NCI-H1436 (cell line): ENCODE measurements at places on chromosomes 7 and 10.

DNA sequence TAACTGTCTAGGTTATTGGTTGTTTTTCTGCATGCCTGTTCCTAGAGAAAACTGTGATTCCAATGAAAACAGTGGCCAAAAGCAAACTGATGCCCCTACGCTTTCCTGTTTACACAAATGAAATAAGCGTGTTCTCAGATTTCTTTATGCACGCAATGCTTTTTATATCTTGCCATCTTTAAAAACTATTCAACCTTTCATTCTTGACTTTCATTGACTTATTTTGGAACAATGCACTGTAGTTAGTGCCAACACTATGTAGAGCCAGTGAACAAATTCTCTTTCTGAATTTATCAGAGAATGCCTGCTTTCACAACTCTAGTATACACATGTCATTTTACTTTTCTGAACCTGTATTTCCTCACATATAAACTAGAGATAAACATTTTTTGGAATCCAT is 86.6 kb downstream of the CABCOCO1 start:
- no peak for DNase-seq

DNA sequence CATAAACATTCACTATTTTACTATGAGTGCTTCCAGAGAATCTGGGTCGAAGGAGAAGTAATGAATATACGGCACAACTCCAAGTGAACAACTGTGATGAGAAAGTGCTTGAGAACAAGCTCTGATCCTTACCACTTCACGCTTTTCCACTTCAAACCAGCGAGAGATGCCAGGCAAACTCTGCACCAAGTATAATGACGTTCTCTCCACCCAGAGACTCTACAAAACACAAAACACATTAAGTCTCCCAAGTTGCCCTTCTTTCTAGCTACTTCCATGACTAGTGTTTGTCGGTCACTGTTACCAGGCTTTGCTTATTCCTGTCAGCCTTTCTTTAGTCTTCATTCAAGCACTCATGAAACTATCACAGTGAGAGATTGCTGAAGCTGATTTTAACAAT is 193.1 kb upstream of the IMMP2L start:
- no peak for DNase-seq

- no peak for DNase-seq
Measured at GRCh38 chr10:8043569-8044306, 10.8 kb upstream of the GATA3 start.

DNA sequence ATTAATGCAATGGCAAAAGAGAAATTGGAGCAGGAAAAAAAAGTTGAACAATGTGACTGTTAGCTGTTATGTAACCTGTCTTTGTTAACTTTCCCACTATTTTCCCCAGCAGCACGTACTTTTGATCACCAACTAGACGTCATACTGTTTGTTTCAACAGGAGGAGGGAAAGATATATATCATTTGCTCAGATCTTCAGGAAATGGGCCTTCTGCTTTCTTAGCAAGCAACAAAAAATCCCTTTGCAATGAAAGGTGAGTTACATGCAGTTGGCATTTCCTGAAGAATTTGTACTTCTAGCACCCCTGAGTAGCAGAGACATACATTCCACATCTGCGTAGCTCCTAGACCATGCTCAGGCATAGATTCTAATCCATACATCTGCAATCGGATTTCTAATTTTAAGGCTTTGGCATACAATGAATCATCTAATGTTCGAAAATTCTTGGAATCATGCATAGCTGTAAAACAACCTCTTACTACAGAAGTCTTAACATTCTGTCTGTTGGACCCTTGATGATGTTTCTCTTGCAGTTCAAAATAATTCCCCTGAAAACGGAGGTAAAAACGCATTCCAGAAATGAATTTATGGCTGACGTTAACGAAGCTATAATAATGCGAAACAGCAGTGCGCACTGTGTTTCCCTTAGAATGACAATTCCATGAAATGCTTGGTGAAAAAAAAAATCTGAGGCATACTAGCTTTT is 286.9 kb upstream of the MGMT start:
- no peak for DNase-seq

- peak; percentile 20 for DNase-seq
Measured at GRCh38 chr10:33314811-33315561, 19.5 kb downstream of the NRP1 start.

DNA sequence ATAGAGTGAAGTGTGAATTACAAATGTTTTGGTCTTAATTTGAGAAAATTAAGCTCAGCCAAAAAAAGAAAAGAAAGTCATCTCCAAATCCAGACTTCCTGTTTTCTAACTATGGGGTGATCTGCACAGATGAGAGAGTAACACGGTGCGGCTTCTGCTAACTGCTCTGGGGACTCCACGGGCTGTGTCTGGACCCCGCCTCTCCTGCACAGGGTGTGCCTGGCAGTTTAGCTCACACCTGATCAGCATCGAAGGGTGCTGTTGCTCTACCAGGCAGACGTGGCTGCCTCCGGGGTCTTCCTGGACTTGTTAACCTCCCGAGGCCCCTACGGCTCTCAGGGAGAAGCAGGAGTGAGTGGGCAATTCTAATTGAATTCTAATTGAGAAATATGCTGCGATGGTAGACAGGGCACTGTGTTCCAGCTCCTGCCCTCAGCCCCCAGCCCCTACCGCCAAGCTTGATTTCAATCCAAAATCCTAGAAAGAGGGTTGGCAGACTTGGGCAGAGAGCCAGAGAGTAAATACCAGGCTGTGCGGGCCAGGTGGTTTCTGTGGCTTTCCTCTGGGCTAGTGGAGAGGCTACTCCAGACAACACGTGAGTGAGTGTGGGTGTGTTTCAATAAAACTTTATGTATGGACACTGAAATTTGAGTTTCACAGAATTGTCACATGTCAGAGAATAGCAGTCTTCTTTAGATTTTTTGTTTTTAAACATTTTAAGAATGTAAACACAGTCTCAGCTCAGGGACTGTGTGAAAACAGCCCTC is 13.4 kb downstream of the SHH start:
- DNase-seq = no peak

GRCh38 chr7:138278601-138279000 is 181.5 kb upstream of the TRIM24 start:
- DNase-seq = no peak

GRCh38 chr10:51932530-51932929 is 233.1 kb upstream of the CSTF2T start:
- no peak for DNase-seq

DNA sequence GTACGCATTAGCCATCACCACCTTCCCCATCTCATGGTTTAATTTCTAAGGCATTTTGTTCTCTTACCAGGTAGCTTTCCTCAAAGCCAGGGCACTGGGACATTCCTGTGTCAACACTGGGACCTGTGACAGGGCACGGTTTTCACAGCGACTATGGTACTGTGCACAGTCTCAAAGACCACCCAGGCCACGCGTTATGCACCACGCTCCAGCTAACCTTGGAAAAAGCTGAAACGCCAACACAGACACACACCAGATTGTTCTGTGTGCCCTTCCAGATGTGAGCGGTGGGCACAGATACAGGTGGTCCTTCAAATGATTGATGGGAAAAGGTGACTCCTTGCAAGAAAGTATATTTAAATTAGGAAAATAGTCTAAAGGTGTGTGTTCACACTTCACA is 337.3 kb downstream of the WDR37 start:
- no peak for DNase-seq

DNA sequence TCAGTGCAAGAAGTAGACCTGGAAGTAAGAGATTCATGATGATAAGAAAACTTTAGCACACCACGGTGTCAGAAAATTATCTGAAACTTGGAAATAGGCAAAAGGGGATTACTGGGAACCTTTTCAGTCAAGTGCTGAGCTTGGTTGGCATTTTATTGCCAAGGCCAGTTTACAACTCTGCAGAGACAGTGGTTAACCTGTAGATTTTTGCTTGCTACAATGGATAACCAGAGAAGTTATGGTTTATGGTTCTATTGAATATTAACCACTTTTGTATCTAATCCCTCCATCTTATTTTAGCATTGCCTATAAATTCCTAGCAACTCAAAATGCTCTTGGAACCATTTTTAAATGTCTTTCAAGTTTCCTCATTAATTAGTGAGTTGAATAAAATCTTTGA is 13.3 kb upstream of the GRM8 start:
- DNase-seq = no peak

GRCh38 chr10:93703066-93703465 is 674 bp upstream of the FRA10AC1 start:
- peak; percentile 23 for DNase-seq

DNA sequence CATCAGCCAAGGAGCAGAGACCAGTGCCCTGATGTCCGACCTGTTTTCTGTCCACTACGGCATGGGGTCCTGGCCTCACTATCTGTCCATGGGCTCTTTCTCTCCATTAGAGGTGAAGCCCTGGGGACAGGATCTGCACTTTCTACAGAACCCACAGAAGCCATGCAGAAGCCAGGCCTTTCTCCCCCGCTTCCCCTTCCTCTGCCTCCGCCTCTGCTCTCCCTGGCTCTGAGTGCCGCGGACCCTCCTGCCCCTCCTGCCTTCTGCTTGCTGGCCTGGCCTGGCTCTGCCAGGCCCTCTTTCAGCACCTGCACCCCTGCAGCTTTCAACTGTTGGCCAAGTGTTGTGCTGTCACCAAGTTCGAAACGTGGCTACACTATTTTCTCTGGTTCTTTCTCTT is 439.8 kb upstream of the ZMIZ1 start:
- no peak for DNase-seq

DNA sequence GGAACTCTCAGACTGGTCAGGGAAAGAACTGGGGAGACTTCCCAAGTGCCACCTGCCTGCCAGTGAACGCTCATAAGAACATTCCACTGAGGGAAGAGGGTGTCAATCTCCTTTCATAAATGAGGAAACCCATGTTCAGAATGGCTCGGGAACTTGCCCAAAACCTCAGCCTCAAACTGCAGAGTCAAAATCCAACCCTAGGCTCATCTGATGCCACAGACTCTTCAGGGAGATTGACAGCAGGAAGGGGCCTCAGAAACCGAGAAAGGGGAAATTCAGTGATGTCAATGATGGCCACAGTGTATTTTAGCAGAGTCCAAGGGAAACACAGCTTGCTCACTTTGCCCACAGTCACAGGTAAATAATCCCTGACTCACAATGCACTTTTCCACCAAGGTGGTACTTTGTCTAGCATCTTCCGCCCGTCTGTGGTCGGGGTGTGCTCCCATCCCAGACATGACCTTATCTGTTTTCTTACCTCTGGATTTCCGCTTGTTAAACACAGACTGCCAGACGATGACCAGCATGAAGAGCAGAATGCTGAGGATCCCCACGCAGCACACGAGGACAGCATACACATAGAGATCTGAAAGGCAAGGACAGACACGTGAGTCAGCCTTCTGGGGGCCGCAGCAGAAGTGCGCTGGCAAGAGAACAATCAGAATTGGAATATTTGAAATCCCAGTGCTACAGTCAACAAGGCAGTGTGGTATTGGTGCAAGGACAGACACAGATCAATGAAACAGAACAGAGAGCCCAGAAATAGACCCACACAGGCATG is 38.4 kb downstream of the VSTM4 start:
- no peak for DNase-seq

DNA sequence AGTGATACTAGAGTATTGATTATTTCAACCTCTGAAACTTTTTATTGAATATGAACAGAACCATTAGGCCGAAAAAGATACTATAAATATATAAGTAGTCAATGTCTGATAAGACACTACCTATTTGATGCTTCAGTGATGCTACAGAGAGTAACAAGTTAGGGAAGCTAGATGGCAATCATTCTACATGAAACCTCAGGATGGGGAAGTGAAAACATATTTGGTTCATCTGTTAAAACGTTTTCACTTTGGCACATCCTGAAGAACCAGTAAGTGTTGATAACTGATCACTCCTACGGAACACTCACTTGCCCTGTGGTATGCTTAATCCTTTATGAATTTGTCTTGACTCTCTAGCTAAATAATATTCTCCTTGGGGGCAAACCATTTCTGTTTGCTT is 1064.9 kb downstream of the NXPH1 start:
- no peak for DNase-seq

- DNase-seq = no peak
Measured at GRCh38 chr10:6394084-6394483, 186.0 kb downstream of the PRKCQ start.

DNA sequence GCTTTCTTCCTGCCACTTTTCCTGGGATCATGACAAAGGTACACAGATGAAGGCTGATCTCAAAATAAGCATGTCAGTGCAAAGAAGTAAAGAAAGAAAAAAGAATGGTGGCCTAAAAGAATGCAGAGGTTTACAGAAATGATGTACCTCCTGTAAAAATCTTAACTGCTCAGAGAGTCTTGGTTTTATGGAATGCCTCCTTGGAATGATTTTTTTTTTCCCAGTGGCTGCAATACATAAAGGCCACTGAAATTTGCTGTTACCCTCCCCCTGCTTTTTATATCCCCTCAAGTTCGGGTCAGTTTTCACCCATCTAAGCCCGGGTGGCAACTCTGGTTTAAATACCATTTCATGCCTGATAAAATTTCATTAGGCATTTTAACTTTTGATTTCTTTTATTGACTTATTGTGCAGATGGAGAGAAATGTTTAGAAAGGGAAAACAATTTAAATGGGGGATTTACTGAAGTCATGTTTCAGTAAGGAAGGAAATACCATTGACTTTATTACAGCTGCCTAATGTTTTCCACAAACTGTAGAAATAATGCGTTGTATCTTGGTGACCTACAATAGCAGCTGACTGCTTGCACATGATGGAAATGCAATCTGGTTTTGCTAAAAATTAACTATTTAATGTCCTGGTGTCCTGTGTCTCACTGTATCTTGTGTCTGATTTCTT is 102.5 kb downstream of the SAMD9 start:
- no peak for DNase-seq

DNA sequence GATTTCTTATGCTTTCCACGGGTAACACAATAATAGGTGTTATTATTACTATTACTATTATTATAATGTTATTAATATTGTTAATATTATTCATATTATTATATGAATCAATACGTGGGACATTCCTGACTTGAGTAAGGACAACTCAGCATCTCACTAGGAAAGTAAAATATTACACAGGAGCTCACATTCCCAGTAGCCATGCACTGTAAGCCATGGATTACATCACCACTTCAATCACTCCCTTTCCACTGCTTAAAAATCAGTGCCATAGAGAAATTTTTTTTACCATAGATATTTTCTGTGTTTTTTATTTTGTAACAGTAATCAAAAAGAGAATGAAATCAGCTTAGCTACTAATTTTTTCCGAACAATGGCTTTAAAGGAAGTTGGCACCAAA is 68.5 kb upstream of the DGKI start:
- no peak for DNase-seq

DNA sequence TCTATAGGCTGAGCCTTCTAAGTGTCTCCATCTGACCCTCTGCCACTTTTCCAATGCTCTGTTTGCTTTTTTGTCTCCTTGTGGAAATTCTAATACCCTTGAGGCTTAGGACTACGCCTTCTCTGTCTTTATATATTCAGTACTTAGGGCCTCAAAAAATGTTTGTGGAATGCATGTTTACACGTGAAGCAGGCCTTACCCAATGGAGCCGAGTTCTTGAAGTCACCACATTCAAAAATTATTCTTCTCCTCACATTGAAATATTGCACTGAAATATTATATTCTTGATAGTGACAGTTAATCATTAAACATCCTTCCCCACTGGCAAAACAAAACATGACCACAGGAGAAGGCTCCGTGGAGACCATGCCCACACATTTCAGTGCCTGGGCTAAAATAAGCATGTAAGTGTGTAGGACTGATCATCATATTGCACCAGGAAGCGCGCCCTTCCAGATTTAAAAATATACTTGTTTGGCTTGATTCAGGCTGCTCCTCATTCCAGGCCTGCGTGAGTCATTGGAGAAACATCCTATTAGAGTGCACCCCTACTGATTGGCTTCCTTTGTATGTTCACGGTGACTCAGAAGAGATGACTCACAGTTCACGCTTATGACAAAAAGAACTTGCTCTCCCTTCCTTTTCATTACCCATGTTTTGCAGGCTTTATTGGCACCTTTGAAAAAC is 307.4 kb upstream of the AOAH start:
- DNase-seq = peak; percentile 42
